ENCODE measurements at places on chromosomes 4 and X.

- no peak for DNase-seq
These were observed 80.2 kb downstream of the SH2D1A start for GRCh38 chrX:124426288-124427169.

DNA sequence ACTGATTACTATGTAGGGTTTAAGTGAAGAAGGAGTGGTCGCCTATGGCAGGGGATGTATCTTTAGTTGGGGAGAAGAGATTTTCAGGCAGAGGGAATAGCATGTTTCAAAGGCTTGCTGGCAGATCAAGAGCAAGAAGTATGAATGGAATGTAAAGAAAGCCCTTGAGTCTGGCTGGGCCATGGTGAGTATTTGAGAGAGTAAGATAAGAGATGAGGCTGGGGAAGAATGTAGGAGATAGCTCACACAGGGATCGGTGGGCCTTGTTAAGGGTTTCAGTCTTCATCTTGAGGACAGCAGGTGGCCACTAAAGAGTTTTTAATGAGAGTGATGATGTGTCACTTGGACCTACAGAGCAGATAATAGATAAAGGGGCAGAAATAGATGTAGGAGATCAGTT, 319.1 kb upstream of the RPS6KA3 start:
- DNase-seq = no peak

DNA sequence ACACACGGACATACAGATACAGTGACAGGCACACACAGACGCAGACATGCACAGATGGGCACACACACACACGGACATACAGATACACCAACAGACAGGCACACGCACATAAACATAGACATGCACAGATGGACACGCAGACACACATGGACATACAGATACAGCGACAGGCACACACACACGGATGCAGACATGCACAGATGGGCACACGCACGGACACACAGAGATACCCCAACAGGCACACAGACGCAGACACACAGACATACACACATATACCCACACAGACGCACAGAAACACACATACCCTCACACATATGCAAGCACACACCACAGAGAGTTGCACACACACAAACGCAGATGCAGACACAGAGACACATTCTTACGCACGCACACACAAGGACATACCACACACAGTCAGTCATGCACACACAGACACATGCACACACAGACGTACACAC, 24.4 kb upstream of the SLC25A6 start:
- DNase-seq = no peak

DNA sequence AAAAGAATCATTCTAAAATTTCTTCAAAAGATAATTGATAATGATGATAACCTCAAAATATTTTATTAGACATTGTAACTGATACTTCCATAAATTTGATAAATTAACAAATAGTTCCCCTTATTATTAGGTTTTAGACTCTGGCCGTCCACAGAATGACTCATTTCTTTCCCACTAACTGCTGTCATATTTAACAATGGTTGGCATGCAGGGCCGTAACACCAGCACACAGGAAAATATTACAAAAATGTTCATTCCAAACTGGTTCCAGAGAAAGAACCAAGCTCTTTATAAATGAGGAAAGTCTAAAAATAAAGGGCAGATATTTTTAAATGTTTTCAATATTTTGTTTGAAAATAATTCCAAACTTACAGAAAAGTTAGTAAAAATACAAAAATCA, 28.2 kb downstream of the WDFY3 start:
- DNase-seq = no peak

DNA sequence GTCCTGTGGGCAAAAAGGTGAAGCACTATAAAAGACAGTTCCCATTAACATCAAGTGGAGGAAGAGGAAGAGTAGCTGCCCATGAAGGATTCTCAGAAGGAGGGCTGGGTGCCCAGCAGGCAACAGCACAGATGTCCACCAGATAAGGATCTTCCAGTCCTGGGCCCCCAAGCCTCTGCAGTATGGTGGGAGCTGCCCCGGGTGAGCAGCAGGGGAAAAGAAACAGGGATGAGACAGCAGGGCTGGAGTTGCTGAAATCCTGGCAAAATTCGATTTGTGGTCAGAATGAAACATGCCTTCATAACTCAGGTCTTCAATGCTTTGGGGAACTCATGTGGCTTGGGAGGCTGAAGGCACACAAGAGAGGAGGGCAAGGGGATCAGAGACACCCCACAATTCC, 94.6 kb downstream of the RASL11B start:
- no peak for DNase-seq

DNA sequence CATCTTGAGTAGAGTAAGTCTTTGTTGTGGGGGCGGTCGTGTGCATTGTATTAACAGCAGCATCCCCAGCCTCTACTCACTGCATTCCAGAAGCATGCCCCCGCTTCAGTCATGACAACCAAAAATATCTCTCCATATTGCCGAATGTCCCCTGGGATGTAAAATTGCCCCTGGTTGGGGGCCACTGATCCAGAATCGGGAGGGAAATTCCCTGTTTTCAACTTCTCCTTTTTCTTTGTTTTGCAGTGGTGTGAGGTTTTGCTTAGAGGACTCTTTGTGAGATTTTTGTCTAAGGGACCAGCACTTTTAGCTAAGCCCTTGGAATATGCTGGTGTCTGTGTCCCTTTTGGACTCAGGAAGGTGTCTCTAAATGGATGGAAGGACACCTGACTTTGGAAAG, 3.0 kb upstream of the IL13RA1 start:
- DNase-seq = no peak

- no peak for DNase-seq
These were observed 48.8 kb downstream of the RBPJ start for GRCh38 chr4:26369581-26369980.

- DNase-seq = no peak
These were observed 21.0 kb downstream of the COL4A6 start for GRCh38 chrX:108417257-108417656.

GRCh38 chr4:39025552-39026085, 6.6 kb downstream of the TMEM156 start:
- DNase-seq = no peak

- DNase-seq = no peak
These were observed 283.5 kb upstream of the GIMD1 start for GRCh38 chr4:106652095-106652494.

DNA sequence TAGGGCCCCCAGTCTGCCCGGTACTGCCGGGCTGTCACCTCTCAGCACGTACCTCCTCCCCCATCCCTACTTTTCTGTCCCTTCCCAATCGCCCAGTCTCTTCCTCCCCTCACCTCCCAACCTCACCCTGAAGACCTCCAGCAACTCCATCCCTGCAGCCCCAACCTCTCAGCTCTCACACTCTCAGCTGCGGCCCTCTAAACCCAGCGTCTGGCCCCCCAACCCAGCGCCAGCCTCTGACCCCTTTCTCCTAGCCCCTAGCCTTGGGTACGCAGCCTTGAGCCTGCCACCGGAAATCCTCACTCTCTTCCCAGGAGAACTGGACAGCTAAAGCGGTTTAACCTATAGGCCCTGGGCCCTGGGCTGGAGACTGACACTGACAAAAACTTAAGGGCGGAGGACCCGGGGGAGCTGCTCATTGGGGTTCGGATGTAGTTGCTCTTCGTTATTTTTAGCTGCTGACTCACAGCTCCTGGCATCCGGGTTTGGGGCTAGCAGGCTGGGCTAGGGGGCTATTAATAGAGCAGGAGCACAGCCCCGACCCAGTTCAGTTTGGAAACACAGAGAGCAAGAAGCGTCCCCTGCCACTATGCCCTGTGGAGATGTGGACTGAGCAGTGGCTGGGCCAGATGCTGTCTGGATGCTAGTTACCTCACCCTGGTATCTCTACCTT, 9.6 kb upstream of the DLG3 start:
- no peak for DNase-seq

GRCh38 chr4:8921465-8921864, 49.8 kb upstream of the HMX1 start:
- DNase-seq = no peak

- DNase-seq = no peak
These were observed 61.8 kb upstream of the CITED1 start for GRCh38 chrX:72367516-72367915.

DNA sequence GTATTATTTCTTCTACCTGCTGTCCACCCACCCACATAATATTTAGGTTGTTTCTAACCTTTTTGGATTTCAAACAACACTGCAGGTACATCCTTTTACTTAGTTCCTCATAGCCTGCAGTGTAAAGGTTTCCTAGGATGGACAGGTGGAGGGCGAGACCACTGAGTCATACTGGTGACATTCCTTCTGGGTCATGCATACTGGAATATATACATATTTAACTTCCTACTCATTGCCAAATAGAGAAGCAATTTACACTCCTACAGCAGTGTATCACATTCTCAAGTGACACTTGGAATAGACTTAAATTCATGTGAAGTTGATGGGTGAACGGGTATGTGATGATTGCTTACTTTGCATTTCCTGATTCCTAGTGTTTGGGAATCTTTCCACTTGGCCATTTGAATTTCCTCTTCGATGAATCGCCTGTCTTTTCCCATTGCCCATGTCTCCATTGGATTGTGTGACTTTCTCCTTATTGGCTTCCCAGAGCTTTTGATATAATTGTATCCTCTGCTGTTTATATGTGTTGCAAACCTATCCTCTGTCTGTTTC, 8.2 kb upstream of the PPP2R2C start:
- DNase-seq = no peak

GRCh38 chr4:126956184-126956897, 676.4 kb upstream of the INTU start:
- no peak for DNase-seq

- DNase-seq = no peak
These were observed 57.7 kb upstream of the PASD1 start for GRCh38 chrX:151505796-151506195.

DNA sequence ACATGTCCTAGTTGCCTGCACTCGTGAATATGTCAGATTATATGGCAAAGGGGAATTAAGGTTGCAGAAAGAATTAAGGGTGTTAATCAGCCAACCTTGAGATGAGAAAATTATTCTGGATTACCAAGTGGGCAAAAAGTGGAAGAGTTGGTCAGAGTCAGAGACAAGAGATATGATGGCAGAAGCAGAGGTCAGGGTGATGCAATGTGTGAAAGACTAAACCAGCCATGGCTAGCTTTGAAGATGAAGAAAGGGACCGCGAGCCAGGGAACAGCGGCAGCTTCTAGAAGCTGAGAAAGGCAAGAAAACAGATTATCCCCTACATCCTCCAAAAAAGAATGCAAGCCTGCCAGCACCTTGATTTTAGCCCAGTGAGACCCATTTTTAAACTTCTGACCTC, 385.6 kb downstream of the HNRNPD start:
- DNase-seq = no peak

DNA sequence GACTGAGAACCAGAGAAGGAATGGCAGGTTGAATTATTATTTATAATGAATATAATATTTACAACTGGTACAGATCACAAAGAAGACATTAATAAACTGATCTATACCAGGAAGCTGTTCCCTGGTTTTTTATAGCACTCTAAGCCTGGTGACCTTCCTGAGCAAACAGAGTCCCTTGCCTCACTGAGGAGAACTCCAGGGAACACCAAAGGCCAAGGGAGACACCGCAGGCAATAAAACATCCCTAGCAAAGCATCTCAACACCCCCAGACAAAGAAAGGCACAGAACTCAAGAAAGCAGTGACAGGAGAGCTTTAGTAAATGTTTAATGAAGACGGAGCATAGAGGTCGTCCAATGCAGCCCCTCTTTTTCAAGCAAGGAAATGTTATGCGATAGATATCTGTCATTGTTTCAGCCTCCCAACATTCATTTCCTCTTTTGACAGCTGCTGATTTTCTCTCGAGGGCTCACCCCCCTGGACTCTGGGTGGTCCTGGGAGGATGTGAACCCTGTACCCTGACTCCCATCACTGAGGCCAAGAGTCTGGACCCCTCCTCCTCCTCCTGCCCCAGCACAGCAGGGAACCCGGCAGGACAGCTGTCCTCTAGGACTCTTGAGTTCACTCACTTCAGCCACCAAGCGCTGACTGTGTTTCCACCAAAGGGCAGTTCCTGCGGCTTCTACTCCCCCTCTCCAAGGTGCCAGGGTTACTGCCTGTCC, 342.5 kb upstream of the GATB start:
- DNase-seq = no peak

- no peak for DNase-seq
These were observed 86.4 kb upstream of the CHRDL1 start for GRCh38 chrX:110881971-110882370.

DNA sequence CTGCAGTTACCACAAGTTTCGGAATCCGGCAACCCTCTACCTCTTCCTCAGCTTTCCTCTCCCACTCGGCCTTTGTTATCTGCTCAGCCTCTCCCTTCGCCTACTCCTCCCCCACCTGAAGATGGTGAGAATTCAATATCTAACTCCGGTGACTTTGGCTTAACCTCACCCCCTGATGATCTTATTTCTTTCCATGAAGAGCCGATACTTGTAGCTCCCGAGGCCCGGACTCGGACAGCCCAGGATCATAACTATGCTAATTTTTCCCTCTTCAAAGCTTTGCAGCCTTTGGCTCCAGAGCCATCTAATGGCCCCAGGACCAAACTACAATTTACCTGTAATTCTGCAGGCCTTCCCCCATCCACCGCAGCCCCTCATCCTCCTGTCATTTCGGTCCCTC, 32.0 kb upstream of the MGST2 start:
- DNase-seq = no peak

- DNase-seq = no peak
These were observed 165.0 kb downstream of the SPIN4 start for GRCh38 chrX:63186137-63186536.

DNA sequence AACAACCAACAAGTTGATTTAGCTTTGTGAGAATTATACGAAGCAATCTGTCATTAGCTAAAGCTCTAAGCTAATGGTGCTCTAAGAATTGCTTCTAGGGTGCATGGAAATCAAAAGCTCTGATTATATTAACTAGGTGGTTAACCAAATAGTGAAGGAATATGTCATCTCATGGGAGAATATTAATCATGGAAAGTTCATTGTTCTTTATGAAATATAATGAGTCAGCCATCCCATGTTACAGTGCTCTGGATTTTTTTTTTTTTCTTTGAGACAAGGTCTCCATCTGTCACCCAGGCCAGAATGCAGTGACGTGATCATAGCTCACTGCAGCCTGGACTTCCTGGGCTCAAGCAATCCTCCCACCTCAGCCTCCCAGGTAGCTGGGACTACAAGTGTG, 10.5 kb downstream of the DCAF8L2 start:
- DNase-seq = no peak

- DNase-seq = no peak
These were observed 120.4 kb downstream of the TMEM164 start for GRCh38 chrX:110123331-110123782.

Data from NCI-H187 (cell line).